CD4-positive, alpha-beta T cell (primary cell): ENCODE measurements at places on chromosomes 7 and 10.

GRCh38 chr7:24713039-24713793 lies 44.0 kb downstream of the GSDME start:
- no peak for DNase-seq

- DNase-seq: peak; percentile 73
These were observed 47.9 kb upstream of the NPFFR1 start for GRCh38 chr10:70331486-70332268.

DNA sequence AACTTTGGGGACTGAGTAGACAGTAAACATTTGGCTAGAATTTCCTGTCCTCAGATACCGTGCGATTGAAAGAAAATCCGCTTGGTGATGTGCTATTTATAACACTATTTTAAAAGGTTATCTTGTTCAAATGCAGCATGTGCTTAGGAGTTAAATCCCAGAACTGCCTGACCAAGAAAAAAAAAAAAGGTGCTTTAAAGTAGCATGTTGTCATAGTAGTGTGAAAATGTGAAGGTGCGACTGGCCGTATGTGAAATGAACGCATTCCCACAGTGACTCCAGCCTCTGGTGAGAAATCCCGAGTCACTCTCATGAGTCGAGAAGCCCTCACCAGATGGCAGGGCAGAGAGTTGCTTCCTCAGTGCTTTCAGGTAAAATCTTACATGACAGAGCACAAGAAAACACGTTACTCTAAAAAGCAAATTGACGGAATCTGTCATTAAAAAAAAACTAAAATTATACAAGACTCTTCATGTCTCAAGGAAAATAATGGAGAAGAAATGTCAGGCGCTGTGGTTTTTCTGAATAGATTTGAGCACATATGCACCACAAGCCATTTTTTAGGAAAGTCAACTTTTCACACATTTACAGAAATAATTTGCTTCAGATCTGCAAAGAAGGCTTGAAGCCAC lies 18.4 kb upstream of the KLF6 start:
- no peak for DNase-seq

GRCh38 chr7:104956753-104957450 lies 57.1 kb upstream of the KMT2E start:
- DNase-seq: peak; percentile 57

GRCh38 chr10:18886102-18886501 lies 162.5 kb upstream of the MALRD1 start:
- DNase-seq: no peak

- DNase-seq: no peak
These were observed 75.6 kb upstream of the LRRC4 start for GRCh38 chr7:128106821-128107220.

DNA sequence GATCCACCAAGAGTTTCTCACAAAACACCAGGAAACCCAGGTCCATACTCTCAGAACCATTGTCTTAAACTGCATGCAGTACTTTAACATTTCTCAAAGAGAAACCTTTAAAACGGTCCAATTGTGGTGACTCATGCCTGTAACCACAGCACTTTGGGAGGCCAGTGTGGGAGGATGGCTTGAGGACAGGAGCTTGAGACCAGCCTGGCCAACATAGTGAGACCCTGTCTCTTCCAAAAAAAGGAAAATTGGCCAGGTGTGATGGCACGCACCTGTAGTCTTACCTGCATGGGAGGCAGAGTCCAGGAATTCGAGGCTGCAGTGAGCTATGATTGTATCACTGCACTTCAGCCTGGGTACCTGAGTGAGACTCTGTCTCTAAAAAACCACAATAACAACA lies 97.5 kb upstream of the OIT3 start:
- DNase-seq: no peak

GRCh38 chr7:139915864-139916716 lies 87.0 kb downstream of the TBXAS1 start:
- peak; percentile 32 for DNase-seq

- no peak for DNase-seq
These were observed 263.9 kb downstream of the ELFN1 start for GRCh38 chr7:1934017-1934416.

DNA sequence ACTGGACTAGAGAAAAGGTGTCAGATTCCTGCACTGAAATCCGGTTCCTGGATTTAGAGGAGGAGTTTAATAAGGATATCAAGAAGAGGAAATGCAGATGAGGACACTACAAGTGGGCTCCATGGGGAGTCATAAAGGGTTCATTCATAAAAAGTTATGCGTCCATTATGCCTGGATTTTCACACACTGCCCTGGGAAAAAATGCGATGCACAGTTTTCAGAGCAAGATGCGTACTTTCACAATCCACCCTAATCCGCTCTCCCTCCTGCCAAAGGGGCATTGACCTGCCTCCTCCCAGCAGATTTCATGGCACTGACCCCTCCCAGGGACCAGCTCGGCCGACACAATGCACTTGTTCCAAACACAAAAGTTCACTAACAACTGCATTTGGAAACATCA lies 42.2 kb upstream of the OPALIN start:
- DNase-seq: no peak

DNA sequence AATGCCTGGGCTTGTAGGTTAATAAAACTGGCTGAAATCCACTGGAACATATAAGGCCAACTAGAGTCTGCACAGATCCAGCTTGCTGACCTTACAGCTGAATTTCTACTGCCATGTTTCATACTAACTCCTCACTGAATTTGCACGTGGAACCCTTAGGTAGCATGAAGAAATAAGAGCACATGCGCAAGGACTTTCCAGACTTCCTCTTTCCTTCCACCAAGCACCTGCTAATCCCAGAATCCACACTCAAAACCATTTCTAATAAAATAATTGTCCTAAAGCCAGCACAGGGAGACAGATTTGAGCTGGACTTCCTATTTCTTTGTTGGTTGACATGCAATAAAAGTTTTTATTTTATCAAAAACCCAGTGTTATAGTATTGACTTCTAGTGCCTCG lies 46.8 kb downstream of the NPVF start:
- no peak for DNase-seq

GRCh38 chr10:22927166-22927565 lies 687 bp upstream of the ARMC3 start:
- DNase-seq: no peak

- no peak for DNase-seq
These were observed 3.2 kb downstream of the IL6 start for GRCh38 chr7:22730066-22730710.

- DNase-seq: no peak
These were observed 50.7 kb upstream of the KCNIP2 start for GRCh38 chr10:101894266-101894665.

- no peak for DNase-seq
These were observed 20.8 kb upstream of the CYTH3 start for GRCh38 chr7:6293202-6293601.
